ENCODE measurements at places on chromosomes 13 and 19. TPM values are rescaled to one million over a fixed set of nuclear protein-coding genes. Genes with fewer than 3 reads are reported as not detected.

The LNX2 gene
- total RNA-seq: 7.4 TPM

The SHISA7 gene
- not detected for total RNA-seq

The C19orf33 gene
- 0.77 TPM for total RNA-seq

The KIR2DL4 gene
- not detected for total RNA-seq

The EFNB2 gene
- total RNA-seq: 11.1 TPM

The IRGC gene
- not detected for total RNA-seq

The CLC gene
- not detected for total RNA-seq

The PROSER3 gene
- 14.8 TPM for total RNA-seq

The SHANK1 gene
- total RNA-seq: 2.9 TPM
